ENCODE measurements at places on chromosomes 1 and 21. TPM values are rescaled to one million over a fixed set of nuclear protein-coding genes. Genes with fewer than 3 reads are reported as not detected.

CFAP126 gene
- total RNA-seq, result not detected

ADGRB2 gene
- total RNA-seq, result 1.5 TPM

PDPN gene
- 13.8 TPM for total RNA-seq

ATP1A4 gene
- 1.1 TPM for total RNA-seq

UMODL1 gene
- not detected for total RNA-seq

FCGR3A gene
- total RNA-seq, result 46.8 TPM

GPR161 gene
- total RNA-seq, result 10.3 TPM

NIBAN1 gene
- 215 TPM for total RNA-seq

AHCYL1 gene
- 37.4 TPM for total RNA-seq

KPRP gene
- total RNA-seq, result not detected

CAPN8 gene
- total RNA-seq, result 17.5 TPM

RAB7B gene
- 12.0 TPM for total RNA-seq

GBP4 gene
- 5.8 TPM for total RNA-seq

LCE1C gene
- not detected for total RNA-seq

SPATA46 gene
- not detected for total RNA-seq
